ENCODE measurements at places on chromosomes 7 and 10.
A peak's percentile ranks its signal among the peaks of the same experiment; 100 is the strongest.

DNA sequence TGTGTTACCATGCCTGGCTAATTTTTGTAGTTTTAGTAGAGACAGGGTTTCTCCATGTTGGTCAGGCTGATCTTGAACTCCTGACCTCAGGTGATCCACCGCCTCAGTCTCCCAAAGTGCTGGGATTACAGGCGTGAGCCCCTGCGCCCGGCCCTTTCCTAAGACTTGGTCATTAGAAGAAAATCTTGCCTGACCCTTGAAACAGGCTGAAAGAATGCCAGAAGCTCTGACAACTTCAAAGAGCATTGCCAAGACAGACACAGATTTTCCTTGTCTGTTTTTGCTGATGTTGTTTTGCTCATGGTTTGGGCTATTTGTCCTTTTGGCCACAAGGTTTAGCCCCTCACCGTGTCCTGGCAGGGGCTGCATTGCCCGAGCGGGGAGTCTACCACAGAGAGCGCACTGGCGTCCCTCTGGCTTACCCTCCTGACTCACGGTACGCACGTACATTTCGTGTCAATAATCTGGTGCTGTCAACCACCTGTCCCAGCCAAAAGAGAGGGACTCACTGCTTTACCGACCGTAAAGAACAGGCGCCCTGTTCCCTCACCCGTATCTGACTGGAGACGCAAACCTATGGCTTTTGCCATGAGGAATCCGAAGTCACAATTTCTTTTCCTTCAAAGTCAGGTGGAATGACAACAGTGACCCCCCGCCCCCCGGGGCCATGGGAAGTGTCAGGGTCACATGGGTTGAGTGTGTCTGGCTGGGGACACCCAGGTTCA lies 10.1 kb upstream of the INPP5A start:
- no peak for DNase-seq

DNA sequence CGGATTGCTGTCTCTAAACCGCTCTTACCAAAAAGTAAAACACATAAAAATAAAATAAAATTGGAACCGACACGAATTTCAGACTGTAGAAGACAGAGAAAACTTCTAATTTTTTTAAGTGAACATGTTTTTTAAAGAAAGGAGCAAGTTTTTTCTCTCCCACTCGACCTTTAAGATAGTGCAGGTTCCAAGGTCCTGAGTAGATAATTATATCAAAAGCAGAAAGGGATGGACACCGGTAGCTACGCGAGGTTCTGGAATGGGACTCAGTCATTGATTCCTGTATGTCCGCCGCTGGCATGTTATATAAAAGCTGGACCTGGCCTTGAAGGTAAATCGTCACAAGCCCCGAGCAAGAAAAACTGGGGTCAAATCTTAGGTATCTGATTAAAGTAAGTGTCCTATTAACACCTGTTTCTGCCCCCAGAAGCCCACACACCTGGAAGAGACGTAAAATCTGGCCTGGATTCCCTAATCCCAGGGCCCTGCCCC lies 462 bp upstream of the CISD1 start:
- no peak for DNase-seq

GRCh38 chr10:113015201-113015600 lies 65.2 kb downstream of the TCF7L2 start:
- no peak for DNase-seq

DNA sequence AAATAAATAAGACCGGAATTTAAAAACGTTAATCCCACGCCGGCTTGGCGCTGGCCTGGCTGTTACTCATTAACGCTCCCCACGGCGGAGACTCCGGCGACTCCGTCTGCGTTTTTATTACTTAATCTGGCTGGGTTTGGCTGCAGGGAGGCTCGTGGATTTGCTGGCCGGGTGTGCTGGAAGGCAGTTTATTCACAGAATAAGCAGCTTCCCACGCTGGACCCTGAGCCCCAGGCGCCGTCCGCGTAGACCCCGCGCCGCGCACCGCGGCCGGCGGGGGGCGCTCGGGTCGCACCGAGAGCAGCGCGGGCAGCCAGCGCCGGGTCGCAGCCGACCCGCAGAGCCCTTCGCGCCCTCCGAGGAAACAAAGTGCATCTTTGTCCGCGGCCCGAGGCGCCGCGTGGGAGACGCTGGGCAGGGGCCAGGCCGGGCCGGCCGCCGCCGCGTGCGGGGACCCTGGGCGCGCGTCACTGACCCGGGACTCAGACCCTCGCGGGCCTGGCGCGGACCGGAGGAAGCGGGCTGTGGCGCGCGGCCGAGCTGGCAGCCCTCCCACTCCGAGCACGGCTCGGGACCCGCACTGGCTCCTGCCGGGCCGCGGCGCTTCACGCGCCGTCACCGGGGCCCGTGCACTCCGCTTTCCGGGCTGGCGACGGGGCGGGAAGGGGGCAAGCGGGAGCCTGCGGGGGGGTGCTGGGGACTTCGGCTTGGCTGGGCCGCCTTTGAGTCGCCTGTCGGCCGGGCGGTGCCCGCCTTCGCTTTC lies 587 bp upstream of the GRK5 start:
- peak; percentile 85 for DNase-seq

GRCh38 chr10:101011517-101012423 lies 12.2 kb downstream of the LZTS2 start:
- DNase-seq, result no peak

DNA sequence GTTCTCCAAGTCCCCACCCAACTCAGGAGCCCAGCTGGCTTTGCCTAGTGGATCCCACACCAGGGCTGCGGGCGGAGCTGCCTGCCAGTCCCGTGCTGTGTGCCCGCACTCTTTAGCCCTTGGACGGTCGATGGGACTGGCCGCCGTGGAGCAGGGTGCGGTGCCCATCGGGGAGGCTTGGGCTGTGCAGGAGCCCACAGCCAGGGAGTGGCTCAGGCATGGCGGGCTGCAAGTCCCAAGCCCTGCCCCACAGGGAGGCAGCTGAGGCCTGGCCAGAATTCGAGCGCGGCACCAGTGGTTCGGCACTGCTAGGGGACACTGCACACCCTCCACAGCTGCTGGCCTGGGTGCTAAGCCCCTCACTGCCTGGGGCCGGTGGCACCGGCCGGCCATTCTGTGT lies 159.7 kb downstream of the ANKRD30A start:
- DNase-seq, result no peak

DNA sequence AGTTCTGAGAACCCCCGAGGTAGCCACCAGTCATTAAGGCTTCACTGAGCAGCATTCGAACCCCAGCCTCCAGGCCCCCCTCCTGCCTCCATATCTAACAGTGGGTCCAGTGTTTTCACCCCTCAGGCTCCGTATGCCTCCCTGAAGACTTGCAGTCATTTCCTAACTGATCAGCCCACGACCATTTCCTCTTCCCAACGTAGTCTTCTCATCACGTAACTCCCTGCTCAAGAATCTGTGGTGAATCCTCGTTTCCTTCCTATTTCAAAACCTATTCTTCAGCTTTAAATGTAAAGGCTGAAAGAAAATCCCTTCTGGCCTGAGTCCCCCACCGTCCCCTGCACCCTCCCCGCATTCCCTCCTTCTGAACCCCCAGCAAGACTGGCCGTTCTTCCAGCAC lies 21.1 kb downstream of the FRMD4A start:
- DNase-seq, result no peak

DNA sequence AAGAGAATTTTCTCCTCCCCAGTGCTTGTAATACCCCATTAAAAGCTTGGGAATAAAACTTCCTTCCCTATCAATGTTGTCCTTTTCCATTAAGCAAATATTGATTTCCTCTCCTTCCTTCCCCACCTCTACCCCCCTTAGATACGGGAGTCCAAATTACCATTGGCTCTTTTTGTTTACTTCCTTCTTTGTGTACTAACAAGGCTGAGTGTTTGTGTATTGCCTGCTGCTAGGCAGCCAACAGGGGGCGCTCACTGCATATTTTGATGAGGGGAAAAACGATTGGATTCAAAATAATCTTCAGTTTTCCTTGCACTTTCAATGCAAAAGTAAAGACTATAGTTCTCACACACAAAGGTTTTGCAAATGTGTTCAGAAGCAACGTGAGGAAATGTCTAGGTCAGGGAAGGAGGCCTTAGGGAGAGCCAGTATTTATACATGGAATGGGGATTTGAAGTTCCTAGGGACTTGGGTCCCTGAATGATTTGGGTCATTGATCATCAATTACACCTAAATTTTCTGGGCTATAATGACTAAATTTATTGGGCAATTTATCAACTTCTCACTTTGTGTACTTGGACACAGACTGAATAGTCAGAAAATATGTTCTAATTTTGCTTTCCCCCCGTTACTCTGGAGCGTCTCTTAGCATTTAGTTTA lies 23.6 kb upstream of the VPS41 start:
- DNase-seq, result peak; percentile 81

DNA sequence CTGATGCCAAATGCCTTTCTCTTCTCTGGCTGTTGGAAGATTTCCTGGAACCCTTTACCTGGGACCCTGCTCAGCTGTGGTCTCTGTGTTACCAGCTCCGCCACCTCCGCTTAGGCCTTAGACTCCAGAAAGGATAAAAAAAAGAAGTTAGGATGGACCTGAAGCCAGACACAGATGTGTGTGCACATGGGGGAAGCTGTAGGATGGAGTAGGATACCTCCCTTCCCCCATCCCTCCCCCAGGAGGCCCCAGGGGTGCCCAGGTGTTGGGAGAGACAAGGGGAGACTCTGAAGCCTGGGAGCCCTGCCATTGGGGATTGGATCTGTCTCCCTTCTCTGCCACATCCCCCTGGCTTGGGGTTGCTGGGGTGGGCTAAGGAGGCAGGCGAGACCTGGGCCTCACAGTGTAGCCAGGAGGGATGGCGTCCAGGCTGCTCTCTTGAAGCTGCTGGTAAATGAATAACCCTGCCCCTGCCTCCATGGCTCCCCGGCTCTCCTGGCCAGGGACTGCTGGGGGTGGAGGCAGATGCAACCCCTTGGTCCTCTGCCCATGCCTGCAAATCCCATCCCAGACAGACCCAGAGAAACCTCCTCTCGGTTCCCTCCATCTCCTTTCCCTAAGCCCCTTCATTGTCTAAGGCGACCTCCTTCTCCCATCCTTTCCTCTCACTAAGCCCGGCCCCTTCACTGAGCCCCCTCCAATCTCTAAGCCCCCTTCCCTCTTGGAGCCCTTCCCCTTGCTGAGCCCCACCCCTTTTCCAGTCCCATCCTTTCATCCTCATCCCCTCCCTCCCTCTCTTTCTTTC lies 8.0 kb downstream of the CLDN3 start:
- no peak for DNase-seq

- DNase-seq, result no peak
Measured at GRCh38 chr7:18241543-18242231, 214.0 kb upstream of the PRPS1L1 start.

DNA sequence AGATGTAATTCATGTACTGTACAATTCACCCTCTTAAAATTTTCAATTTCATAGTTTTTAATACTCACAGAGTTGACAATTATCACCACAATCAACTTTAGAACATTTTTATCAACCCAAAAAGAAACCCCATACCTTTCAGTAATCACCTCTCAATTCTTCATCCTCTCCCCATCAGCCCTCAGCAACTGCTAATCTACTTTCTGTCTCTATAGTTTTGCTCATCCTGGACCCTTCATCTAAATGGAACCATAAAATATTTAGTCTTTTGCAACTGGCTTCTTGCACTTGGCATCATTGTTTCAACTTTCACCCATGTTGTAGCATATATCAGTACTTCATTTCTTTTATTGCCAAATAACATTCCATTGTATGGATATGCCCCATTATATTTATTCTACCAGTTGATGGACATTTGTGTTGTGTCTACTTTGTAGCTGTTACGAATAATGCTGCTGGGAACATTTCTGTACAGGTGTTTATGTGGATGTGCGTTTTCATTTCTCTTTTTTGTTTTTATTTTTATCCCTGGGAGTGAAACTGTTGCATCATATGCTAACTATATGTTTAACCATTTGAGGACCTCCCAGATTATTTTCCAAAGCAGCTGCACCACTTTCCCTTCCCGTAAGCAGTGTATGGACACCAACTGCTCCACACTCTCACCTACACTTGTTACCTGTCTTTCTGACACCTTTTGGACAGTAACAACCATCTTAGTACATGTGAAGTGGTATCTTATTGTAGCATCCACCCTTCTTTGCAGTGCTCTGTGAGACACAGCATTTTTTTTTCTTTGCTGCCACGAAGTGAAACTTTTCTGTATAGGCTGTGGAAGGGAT lies 65.4 kb upstream of the APBB1IP start:
- no peak for DNase-seq

- peak; percentile 69 for DNase-seq
Measured at GRCh38 chr7:94509264-94509886, at the start of gene CASD1. CASD1 (plus strand) TSS chr7:94509809; CDS start chr7:94510085, 276 bp downstream.

- no peak for DNase-seq
Measured at GRCh38 chr10:32386623-32387260, 39.8 kb upstream of the EPC1 start.

DNA sequence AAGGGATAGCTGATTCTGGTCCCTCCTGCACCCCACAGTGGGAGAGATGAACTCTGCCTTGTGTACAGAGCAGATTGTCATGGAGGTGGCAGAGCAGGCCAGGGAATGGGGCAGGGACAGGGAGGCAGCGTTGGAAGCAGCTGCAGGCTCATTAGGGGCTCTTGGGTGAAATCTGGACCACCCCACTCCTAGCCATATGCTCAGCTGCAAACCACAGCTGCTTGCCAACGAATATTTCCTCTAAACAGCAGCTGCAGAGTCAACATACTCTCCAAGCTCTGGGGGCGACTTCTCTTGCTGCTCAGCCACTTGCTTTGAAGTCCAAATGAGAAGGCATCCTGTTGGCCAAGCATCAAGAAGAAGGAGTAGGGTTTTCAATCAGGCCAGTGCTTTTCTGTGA lies 302.3 kb upstream of the AUTS2 start:
- no peak for DNase-seq

DNA sequence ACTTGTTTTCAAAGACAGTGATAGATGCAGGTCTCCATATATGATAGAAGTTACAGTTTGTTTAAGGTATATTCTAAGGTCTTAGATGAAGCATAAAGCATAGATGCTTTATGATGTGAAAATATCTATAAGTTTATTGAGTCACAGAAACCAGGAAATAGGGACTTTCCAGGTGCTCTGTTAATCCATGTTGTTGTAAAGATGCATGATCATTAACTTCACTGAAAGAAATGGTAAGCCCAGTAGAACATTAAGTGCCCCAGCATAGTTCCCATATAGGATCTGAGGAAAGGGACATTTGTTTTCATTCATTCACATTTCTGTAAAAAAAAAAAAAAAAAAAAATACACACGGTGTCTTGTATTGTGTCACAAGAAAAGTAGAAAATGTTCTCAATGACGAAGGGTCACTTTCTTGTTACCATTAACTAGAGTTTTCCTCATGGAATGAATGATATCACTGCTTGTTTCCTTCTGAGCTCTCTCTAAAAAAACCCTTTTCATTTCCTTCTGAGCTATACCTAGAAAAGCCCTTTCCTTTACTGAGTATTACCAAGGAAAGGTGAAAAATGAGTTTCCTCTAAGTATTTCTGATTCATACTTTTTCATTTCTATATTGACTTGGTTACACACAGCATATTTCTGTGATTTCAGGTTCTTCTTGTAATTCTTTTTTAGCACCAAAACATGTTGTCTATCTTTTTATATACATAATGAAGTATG lies 105.2 kb downstream of the MACC1 start:
- no peak for DNase-seq

All from activated CD4-positive, alpha-beta T cell treated with anti-CD3 and anti-CD28 coated beads for 36 hours (primary cell).